ENCODE measurements at places on chromosomes 13 and 19.

- DNase-seq, result no peak
Measured at GRCh38 chr13:27691207-27691606, 69.5 kb downstream of the POLR1D start.

DNA sequence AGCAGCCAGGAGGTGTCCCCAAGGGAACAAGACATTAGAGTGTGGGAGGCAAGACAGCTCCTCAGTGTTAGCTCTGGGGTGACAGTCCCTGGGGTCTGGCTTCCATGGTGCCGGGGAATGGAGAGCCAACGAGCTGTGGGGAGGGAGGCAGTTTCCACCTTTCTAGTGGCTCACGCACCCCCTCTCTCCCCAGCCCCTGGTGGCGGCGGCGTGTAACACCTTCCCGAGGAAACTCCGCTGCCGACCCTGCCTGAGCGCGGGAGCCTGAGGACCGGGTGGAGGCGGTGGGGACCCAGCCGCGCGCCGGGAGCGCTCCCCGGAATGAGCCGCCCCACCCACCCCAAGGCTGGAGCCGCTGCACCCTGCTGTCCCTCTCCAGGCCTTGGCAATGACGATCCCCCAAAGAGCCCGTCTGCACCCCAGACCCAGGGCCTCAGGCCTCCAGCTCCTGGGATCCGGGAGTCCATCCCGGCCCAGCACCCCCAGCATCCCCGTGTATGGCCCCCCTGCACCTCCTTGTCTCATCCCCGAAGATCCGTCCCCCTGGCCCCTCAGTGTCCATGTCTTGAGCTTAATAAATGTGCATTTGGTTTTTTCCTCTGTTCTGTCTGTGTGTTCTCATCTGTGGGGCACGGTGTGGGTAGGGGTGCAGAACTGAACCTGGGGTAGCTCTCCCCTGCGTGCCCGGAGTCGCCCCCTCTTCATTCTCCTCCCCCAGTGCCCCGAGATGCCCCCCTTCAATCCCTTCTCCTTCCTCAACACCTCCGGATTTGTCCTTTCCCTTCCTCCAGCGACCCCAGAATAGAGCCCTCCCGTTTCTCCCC lies 622 bp upstream of the FXYD5 start:
- no peak for DNase-seq

GRCh38 chr13:26583662-26584061 lies 26.2 kb downstream of the WASF3 start:
- DNase-seq, result no peak

DNA sequence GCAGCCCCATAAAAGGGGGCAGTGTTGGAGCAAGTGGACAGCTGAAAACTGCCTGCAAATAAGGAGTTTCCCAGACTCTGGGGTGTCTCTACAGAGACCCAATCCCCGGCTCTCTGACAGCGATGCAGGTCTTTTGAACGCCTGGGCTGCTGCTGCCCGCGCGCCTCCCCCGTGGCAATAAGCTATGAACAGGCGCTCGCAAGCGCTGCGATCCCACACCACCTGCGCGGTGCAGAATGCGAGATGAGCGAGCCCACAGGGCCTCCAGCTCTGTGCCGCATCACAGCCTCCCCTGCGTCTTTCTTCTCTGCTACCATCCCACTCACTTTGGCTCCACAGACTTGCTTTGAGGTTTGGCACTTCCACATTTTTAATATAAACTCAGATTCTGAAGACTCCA lies 62.3 kb downstream of the KCTD15 start:
- no peak for DNase-seq

DNA sequence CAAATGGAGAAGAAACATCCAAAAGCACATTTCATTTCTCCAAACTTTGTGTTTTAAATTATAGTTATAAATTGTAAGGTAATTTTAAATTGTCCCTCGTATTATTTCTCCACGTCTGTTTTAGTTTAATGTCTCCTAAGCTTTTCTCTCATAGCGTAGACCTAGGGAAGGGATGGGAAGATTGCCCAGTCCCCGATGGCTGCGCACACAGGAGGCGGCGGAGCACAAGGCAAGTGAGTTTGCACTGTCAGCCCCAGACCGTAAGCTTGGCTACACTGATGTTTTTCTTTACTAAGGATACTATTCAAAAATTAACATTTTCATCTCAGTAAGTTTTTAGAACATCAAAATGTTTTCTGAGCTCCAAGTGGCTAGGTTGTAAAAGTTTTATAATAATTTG lies 72.3 kb downstream of the GPR12 start:
- DNase-seq, result no peak

DNA sequence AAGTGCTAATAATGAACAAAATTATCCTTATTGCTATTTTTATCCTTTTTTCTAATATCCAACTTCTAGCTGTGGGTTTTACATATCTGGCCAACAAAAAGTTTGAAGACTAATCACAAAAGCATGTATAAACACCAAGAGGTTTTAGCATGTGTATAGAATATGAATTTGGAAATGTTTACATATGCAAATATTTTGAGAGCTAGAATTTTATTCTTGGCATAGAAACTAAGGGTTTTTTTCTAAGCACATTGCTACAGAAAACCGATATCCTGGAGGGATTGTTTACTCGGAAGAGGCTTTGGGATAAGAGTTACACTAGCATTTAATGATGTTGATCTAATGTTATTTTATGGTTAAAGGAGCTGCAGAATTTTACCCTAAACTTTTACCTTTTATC lies 392.1 kb downstream of the EFNB2 start:
- no peak for DNase-seq

DNA sequence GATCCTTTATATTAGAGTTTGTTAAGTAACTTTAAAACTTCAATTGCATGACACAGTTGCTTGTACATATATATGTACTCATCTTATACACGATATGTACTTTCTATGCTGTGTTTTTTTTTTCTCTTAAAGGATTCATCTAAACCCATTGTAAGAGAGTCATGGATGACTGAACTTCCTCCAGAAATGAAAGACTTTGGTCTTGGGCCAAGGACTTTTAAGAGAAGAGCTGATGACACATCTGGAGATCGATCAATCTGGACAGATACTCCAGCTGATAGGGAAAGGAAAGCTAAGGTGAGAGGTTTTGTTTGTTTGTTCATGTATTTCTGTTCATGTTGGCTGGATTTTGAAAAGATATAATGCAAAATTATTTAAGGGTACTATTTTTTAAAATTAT lies 26.0 kb downstream of the GPALPP1 start:
- DNase-seq, result no peak

DNA sequence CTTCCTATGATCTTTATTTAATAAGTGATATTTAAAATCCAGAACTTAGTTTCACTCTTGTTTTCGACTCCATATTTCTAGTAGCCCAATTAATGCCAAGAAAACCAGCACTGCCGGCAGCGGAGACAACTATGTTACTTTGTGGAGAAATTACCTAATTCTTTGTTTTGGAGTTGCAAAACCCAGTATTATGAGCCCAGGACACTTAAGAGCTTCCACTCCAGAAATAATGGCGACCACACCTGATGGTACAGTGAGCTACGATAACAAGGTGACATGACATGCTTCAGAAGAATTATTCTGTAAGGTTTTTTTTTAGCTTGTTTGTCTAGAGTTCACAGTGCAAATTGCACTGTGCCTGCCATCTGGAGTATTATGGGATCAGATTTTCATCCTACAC lies 136.4 kb downstream of the ZAR1L start:
- no peak for DNase-seq

- DNase-seq, result no peak
Measured at GRCh38 chr13:83975655-83976165, 93.4 kb upstream of the SLITRK1 start.

DNA sequence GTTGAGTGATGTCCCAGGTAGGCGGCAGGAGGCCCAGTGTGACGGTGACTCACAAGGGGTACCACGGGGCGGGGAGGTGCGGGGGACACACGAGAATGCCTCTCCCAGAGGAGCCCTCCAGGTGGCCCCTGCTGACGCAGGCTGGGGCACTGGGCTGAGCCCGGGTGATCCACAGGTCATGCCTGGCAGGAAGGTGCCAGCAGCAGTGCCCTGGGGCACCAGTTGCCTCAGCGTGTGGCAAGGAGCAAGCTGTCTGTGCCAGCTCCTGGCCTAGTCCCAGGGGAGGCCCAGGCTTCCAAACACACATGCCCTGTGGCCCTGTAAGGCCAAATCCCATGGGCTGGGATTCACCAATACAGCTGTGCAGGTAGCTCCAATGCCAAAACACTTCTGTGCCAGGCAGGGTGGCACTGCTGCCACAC lies 28.0 kb downstream of the AKT2 start:
- DNase-seq, result no peak

- peak; percentile 99 for DNase-seq
Measured at GRCh38 chr19:42295831-42296525, 6.0 kb upstream of the PRR19 start.

DNA sequence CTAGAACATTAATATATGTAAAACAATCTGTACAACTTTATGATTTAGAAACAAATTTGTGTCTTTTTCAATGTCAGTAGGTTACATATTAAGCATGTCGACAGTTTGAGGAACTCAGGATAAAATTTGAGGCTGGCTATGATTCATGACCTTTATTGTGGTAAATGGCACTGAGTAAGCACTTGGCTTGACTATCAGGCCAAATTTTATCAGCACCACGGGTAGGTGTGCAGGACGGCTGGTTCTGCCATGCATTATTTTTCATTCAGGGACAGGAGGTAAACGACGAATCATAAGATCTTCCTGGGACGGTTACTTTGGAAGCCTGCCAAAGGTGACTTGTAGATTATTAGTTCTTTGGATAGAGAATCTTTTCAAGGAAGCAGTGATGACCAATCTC lies 19.9 kb upstream of the CYP4F8 start:
- DNase-seq, result no peak

DNA sequence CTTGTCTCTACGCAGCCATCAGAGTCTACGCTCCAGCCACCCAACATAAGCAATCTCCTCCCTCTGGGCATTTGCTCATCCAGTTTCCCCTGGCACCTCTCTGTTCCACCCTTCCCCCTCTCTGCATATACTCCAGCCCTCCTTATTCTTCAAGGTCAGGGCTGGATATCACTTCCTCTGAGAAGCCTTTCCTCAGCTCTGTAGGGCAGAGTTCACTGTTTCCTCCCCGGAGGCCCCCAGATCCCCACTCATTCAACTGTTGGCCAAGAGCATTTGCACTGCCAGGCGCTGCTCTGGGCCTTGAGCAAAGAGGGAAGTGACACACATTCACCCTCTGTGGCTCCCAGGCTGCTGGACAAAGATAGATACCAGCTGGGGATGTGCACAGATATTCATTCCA lies 3.3 kb downstream of the FCGRT start:
- no peak for DNase-seq

DNA sequence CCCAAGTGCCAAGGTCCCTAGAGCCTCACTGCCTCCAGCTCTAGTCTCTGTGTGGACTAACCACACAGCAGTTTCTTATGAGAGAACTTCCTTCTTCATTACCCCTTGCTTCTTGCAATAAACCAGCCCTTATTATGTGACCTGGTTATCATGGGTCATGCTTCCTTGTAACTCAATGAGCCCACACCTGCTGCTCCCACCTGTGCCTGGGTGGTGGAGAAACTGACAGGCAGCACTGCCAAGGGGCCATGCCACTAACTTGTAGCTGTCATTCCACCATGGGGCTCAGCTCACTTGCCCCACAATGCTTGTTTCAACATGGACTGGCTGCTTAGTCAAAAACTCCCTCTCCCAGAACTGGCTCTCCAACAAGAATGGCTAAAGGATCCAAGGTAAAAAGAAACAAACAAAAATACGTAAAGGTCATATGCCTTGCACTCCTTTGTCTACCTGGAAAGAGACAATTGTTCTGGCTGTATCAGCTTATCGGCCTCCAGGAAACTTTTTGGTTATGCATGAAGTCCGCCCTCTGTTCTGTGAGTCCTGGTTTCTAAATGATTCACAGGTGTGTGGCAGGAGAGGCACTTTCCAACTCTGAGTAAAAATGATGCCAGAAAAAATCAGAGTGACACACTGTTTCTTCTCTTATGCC lies 446.4 kb downstream of the COG6 start:
- no peak for DNase-seq

GRCh38 chr19:19040417-19040816 lies 7.0 kb downstream of the ARMC6 start:
- no peak for DNase-seq

- no peak for DNase-seq
Measured at GRCh38 chr13:20426766-20427448, 98.8 kb downstream of the CRYL1 start.

DNA sequence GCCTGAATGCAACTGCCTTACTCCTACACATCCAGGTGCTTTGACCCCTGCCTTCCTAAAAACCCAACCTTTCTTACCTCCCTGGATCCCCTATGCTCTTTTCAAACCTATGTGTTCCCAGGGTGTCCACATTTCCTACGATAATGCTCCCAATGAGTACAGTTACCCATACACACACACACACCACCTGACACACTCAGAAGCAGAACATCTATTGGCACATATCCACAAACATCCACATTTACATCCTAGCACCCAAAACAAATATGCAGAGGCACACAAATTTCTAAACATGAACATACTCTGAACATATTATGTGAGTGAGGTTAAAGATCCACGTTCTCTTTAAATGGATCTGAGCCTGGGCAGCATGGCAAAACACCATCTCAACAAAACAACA lies 22.4 kb upstream of the PLAUR start:
- DNase-seq, result no peak

GRCh38 chr13:89684896-89685295 lies 1662.6 kb upstream of the MIR17HG start:
- no peak for DNase-seq

DNA sequence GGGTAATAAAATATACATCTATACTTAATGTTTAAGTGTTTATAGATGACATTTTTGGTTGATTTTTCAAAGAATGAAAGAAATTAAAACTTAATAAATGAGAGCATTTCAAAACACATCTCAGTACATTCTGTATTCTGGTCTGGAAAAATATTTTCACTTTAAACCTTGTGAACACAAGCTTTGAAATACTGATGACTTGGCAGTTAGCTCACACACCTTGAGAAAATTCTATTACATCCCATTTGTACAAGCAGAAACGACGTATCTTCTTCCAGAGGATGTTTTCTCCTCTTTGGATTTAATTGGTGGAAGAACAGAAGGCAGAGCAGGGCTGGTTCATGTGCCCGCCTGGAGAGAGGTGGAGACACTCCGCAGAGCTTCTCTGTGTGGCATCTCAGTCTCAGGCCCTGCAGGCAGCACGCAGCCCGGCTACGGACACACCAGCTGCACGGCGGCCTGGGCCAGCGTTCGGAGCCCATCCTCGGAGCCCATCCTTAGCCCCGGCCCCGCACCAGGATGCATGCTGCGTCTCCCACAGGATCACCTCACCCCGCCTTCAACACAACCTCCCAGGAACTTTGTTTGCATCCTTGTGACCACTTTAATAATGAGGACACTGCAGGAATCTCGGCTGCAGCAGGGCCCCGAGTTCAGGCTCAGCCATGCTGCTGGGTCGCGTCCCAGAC lies 48.6 kb downstream of the SOX1 start:
- no peak for DNase-seq

GRCh38 chr13:100098445-100099116 lies 9.7 kb downstream of the PCCA start:
- DNase-seq, result no peak

- DNase-seq, result no peak
Measured at GRCh38 chr13:22893777-22894176, 287.0 kb upstream of the SGCG start.

GRCh38 chr19:45767410-45767880 lies 1.6 kb downstream of the SIX5 start:
- DNase-seq, result peak; percentile 55

All from omental fat pad (tissue), 4 donors.